ENCODE measurements at places on chromosomes 11 and 22.
A peak's percentile ranks its signal among the peaks of the same experiment; 100 is the strongest.

DNA sequence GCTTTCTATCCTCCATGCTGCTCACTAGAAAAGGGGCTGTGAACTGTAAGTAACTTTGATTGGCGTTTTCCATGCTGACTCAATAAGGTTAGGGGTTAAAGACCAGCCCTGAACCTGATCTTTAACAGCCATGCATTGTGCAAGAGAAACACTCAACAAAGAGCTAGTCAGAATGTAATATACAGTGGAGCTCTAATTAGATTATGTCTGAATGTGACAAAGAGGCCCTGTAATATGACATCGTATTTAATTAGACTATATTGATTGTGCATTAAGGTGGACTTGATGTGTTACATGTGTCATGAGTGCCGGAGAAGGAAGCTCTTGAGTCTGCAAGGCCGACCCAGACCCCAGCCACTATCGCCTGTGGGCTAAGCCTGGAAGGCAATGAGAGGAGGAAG is 70.5 kb downstream of the PKNOX2 start:
- no peak for DNase-seq

DNA sequence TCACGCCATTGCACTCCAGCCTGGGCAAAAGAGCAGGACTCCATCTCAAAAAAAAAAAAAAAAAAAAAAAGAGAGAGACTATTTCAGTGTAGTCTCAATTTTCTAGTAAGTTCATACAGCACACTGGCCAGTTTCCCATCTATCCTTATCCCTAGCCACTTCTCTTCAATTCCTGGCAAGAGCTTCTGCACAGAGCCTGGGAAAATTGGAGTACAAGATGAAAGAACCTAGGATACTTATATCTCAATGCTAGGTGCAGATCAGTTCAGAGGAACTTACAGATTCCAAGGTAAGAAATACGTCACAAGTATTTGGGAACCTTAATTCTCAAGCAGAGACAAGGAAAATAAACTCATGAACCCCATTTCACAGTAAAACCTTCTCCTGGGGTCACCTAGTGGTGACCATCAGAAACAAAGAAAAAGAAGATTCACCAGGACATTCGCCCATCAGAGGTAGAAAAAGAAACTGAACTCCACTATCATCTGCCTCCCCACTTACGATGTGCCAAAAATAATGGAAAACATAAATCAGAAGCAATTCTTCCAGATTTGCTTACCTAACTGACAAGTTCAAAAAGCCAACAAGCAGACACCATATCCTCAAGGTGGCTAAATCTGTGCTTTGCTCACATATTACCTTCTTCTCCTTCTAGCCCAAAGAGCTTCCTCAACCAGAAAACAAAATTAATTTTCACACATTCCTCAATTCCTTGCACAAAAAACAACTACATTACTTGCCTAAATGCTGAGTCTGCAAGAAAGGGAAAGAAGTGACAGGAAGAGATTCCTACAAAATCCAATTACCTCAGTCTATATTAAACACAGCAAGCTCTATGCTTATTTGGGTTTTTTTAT is 4.9 kb downstream of the DENND5A start:
- no peak for DNase-seq

DNA sequence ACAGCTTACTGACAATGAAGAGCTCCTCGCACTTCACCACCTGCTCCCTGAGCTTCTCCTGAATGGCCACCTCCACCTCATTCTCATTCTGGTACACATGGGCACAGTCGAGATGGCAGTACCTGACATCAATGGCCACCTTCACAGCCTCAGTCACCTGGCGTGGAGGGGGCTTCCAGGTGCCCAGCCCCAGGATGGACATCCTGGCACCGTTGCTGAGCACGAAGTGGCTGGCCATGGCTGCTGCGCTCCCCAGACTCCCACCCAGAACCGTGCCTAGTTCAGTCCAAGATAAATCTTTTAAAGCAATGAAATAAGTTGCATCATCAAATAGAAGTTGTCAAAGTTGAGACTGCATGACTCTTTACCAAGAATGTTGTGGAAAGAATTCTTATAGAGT is 128.1 kb upstream of the SOX6 start:
- DNase-seq = no peak

DNA sequence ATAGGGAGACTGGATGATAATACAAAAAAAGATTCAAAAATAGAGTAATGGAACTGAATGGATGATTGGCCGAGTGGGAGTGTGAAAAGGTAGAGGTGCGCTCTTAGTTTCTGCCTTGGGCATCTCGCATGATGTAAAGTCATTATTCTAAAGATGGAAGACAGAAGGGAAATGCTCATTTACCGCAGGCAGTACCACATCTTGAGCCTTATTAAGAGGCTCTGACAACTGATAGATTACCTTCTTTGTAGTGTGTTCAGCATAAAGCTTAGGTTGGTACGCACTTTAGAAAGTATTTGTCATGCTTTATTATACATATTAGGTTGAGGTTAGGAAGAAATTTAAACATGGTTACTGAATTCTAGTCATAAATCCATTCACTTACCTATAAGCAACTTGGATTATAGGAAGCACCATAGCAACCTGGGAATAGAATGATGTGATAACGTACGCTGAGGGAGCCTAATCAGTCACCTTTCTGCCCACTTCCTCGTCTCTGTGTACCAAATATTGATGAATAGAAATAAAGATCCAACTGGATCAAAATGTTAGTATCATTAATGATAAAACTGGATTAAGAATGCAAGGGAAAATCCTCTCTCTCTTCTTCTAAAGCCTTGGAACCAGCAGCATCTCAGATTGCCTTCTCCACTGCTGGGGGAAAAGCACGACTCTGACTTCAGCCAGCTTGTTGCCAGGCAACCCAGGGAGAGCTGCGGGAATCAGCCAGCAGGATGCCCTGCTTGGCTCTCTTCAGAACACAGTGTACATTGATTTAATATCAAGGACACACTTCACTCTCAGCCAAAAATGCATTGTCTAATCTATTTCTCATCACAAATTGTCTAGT is 29.0 kb upstream of the VWA5A start:
- DNase-seq = no peak

GRCh38 chr11:28739489-28740280 is 631.5 kb downstream of the METTL15 start:
- DNase-seq = no peak

GRCh38 chr11:111155021-111155420 is 90.5 kb upstream of the POU2AF2 start:
- no peak for DNase-seq

DNA sequence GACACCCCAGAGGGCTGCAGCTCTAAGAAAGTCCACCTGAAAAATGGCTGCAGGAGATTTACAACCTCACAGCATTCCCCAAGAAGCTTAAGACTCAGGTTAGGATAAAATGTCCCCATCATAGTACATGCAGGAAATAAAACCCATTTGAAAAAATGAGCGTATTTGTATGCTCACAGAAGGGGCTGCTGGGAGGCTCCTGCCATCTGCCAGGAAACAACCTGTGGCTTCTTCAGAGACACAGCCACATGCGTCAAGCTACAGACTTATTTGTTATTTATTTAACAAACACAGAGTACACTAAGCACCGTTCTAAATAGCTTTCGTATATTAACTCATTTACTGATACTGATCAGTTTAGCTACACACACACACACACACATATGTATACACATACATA is 73.4 kb downstream of the FEZ1 start:
- DNase-seq = no peak

GRCh38 chr11:113593698-113594308 is 112.3 kb downstream of the TMPRSS5 start:
- DNase-seq = no peak

- DNase-seq = no peak
Observed at GRCh38 chr11:102010776-102011494, 36.3 kb upstream of the CFAP300 start.

- no peak for DNase-seq
Observed at GRCh38 chr11:94423507-94423906, 22.3 kb upstream of the GPR83 start.

DNA sequence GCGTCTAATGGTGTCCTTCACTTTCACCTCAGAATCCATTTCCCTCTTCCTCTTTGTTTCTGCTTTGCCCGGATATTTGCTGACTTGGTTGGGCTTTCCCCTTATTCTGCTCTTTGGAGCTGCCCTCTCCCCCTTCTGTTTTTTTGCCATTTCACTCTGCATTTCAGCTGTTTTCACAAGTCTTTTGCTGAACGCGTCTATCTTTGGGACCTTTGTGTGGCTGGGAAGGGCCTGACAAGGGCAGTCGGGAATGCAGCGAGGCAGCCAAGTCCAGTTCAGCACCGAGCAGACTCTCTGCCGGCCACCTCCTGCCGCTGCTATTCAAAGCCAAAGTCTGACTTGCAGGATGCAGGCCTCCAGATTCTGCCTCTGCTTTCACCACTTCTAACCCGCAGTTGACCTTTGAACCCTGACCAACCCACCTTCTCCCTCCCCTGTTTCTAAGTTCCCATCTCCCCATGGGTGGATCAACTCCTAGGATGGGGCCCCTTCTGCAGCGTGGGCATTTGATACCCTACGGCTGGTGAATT is 38.2 kb downstream of the FEZ1 start:
- no peak for DNase-seq

GRCh38 chr11:33266393-33267215 is 9.4 kb downstream of the HIPK3 start:
- no peak for DNase-seq

DNA sequence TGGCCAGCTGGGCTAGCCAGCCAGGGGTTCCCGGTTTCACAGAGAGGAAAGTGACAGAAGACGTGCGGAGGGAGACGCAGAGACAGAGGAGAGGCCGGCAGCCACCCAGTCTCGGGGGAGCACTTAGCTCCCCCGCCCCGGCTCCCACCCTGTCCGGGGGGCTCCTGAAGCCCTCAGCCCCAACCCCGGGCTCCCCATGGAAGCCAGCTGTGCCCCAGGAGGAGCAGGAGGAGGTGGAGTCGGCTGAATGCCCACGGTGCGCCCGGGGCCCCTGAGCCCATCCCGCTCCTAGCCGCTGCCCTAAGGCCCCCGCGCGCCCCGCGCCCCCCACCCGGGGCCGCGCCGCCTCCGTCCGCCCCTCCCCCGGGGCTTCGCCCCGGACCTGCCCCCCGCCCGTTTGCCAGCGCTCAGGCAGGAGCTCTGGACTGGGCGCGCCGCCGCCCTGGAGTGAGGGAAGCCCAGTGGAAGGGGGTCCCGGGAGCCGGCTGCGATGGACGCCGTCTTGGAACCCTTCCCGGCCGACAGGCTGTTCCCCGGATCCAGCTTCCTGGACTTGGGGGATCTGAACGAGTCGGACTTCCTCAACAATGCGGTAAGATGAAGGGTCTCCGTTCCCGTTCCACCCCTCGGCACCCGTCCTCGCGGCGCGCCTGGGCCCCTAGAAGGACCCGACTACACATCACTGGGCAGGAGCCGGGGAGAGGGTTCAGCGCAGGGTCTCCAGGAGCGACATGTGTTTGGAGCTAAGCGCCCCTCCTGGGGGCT is at the start of gene CREB3L1:
Gene CREB3L1, plus strand, starts transcription at position 41 of the 765 bp plus-strand sequence. Its CDS starts 450 bp downstream, at position 491.
- no peak for DNase-seq

GRCh38 chr11:134404575-134405341 is 7.3 kb downstream of the B3GAT1 start:
- no peak for DNase-seq

- DNase-seq = no peak
Observed at GRCh38 chr11:76239483-76240160, 33.3 kb upstream of the WNT11 start.

GRCh38 chr11:31106968-31107576 is 262.5 kb downstream of the DCDC1 start:
- peak; percentile 4 for DNase-seq

DNA sequence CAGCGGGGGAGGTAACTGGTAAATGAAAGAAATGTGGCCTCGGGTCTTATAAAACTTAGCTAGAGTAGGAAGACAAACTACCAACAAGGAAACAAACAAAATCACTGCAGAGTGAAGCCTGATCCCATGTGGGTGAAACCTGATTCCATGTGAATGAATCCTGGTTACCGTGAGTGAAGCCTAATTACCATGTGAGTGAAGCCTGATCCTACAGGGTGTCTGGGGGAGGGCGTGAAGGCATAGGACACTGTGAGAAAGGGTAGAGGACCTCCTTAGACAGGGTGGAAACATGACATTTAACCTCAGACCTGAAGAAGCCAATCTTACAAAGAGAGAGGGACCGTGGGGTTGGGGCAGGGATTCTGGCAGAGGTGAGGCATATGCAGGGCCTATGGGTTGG is 106.2 kb upstream of the USP47 start:
- DNase-seq = no peak

DNA sequence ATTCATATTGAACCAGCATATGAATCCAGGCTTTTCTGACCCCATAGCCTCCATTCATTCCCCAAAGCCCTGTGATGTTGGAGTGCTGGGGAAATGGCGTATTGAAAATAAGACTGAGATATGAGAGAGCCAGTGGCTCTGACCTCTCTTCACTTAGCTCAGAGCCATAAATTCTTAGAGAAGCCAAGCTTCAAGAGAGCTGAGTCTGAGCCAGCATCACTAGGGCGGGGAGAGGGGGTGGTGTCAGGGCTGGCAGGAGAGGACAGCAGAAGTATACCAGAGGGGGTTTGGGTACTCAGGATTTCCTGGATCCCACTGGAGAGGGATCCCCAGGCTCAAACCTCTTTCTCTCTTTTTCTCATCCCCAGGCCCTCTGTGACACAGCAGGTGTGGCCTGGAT is 16.7 kb upstream of the MOGAT2 start:
- no peak for DNase-seq

- DNase-seq = no peak
Observed at GRCh38 chr11:105641433-105641832, 31.6 kb downstream of the GRIA4 start.

All from GM19239 (cell line).